ENCODE measurements at places on chromosomes 13 and 19. TPM values are rescaled to one million over a fixed set of nuclear protein-coding genes. Genes with fewer than 3 reads are reported as not detected.

Gene CYP4F8
- total RNA-seq: not detected

Gene DNAJC15
- 18.0 TPM for total RNA-seq

Gene MCEMP1
- not detected for total RNA-seq

Gene ZNF177
- total RNA-seq: 0.46 TPM

Gene LMTK3
- total RNA-seq: 3.1 TPM

Gene TEKTIP1
- total RNA-seq: 2.0 TPM

Gene EDDM13
- total RNA-seq: 2.2 TPM

Gene EPS8L1
- 4.9 TPM for total RNA-seq

Gene SYNGR4
- not detected for total RNA-seq

Gene DLEU7
- total RNA-seq: not detected

Gene ZNF493
- 11.1 TPM for total RNA-seq

Gene TNFRSF19
- total RNA-seq: 0.07 TPM

Gene KLK15
- not detected for total RNA-seq

DNA sequence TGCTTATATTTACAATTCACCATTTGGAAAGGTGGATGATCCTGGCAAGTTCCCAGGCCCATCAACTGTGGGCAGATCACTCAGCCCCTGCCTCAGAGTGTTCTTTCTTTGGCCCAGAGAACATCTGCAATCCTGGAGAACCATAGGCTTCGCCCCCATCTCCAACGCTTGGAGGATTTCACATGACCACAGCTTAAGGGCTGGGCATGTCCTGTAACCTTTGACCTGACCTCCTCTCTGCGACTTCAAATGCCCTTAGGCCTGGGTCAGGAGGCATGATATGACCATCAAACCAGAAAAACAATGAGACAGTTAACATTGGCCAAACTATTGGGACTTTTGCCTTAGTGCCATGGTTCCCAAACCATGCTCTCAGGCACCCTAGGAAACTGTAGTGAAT, 7.2 kb upstream of the MBNL2 start:
- H3K36me3 ChIP-seq: no peaks in the 10 kb centered on the region
- H3K4me3 ChIP-seq: no peak overlapping the region
- DNase-seq: no peak
- peaks cover 51% of the 10 kb centered on the region for H3K4me1 ChIP-seq
- peaks cover 2% of the 10 kb centered on the region for H3K27me3 ChIP-seq

GRCh38 chr13:30241532-30241931, 65.8 kb downstream of the KATNAL1 start:
- no peak overlapping the region for H3K4me3 ChIP-seq
- H3K4me1 ChIP-seq: peaks cover 7% of the 10 kb centered on the region
- H3K36me3 ChIP-seq: peaks cover 35% of the 10 kb centered on the region
- no peak overlapping the region for H3K27ac ChIP-seq
- no peak for DNase-seq

GRCh38 chr13:80618781-80619180, 277.9 kb upstream of the SPRY2 start:
- H3K4me1 ChIP-seq: no peaks in the 10 kb centered on the region
- H3K4me3 ChIP-seq: no peak overlapping the region
- H3K27me3 ChIP-seq: no peaks in the 10 kb centered on the region
- no peaks in the 10 kb centered on the region for H3K36me3 ChIP-seq

- no peak for DNase-seq
- peaks cover 31% of the 10 kb centered on the region for H3K36me3 ChIP-seq
- H3K4me1 ChIP-seq: peaks cover 14% of the 10 kb centered on the region
- H3K4me3 ChIP-seq: peak overlapping the region; percentile 100
- H3K27me3 ChIP-seq: no peaks in the 10 kb centered on the region
These were observed 622 bp upstream of the RBM42 start for GRCh38 chr19:35628264-35628564.

GRCh38 chr13:107562203-107562602, 653.1 kb downstream of the LIG4 start:
- no peak overlapping the region for H3K4me3 ChIP-seq
- no peaks in the 10 kb centered on the region for H3K27me3 ChIP-seq
- no peak overlapping the region for H3K27ac ChIP-seq
- no peaks in the 10 kb centered on the region for H3K36me3 ChIP-seq
- H3K4me1 ChIP-seq: no peaks in the 10 kb centered on the region
- DNase-seq: no peak

DNA sequence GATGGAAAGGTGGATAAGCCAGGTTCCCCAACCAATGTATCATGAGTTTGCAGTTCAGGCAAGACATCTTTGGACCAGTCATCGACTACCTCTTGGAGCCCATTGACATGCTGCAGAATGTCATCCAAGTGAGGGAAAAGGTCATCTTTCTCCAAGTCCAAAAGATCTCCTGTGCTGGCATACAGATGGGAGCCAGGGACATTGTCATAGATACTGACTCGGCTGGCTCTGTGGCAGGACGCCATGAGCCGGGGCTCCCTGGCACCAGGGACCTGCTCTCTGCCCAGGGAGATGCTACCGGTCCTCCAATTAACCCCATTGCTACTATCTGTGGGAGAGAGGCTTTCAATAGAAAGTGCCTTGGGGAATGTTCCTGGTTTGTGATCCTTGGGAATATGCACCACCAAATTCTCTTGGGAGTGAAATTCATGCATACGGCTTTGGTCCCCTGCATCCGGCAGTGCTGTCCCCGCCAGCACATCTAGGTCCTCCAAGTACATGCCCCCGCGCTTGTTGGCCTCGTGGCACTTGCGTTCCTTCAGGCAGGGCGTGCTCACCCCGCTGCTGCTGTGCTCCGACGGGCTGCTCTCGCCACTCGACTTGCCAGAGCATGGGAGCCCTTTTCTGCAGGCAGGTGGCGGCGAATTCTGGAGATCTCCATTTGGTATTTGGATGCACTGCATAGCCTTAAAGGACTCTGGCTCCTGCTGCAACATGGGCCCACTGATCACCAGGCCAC, 113.0 kb downstream of the KL start:
- DNase-seq: no peak
- no peaks in the 10 kb centered on the region for H3K27me3 ChIP-seq
- H3K4me3 ChIP-seq: no peak overlapping the region
- H3K4me1 ChIP-seq: peaks cover 5% of the 10 kb centered on the region
- H3K27ac ChIP-seq: no peak overlapping the region

- H3K36me3 ChIP-seq: no peaks in the 10 kb centered on the region
- H3K4me1 ChIP-seq: no peaks in the 10 kb centered on the region
- no peak for DNase-seq
- H3K4me3 ChIP-seq: no peak overlapping the region
These were observed 801 bp upstream of the KCNN1 start for GRCh38 chr19:17966129-17966483.

GRCh38 chr13:29877456-29878078, 27.1 kb upstream of the UBL3 start:
- no peak overlapping the region for H3K4me3 ChIP-seq
- no peaks in the 10 kb centered on the region for H3K36me3 ChIP-seq
- H3K27me3 ChIP-seq: peaks cover 42% of the 10 kb centered on the region
- H3K4me1 ChIP-seq: peaks cover 2% of the 10 kb centered on the region

GRCh38 chr13:30615481-30615865, 2.2 kb upstream of the USPL1 start:
- no peak overlapping the region for H3K4me3 ChIP-seq
- H3K27ac ChIP-seq: peak overlapping the region; percentile 52
- H3K36me3 ChIP-seq: peaks cover 3% of the 10 kb centered on the region
- no peaks in the 10 kb centered on the region for H3K27me3 ChIP-seq
- DNase-seq: no peak

DNA sequence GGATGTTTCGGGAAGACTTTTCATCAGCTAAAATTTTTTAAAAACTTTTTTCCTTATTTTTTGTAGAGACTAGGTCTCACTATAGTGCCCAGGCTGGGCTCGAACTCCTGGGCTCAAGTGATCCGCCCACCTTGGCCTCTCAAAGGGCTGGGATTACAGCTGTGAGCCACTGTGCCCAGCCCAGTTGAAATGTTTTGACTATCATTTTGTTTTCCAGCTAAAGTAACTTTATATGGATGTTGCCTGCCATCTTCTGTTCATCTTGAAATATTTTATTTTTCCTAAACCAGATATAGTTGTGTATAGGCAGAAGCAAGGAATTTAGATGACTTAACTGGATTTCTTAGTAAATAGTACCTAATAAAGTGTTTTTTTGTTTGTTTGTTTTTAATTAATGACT, 7.0 kb downstream of the CAB39L start:
- H3K27ac ChIP-seq: no peak overlapping the region
- peaks cover 8% of the 10 kb centered on the region for H3K4me1 ChIP-seq
- H3K36me3 ChIP-seq: peaks cover under 1% of the 10 kb centered on the region
- H3K4me3 ChIP-seq: no peak overlapping the region

GRCh38 chr19:5498830-5499550, 43.8 kb downstream of the ZNRF4 start:
- no peak overlapping the region for H3K4me3 ChIP-seq
- DNase-seq: no peak
- H3K27me3 ChIP-seq: peaks cover 1% of the 10 kb centered on the region
- H3K36me3 ChIP-seq: no peaks in the 10 kb centered on the region
- no peak overlapping the region for H3K27ac ChIP-seq

GRCh38 chr19:36140304-36141038, 605 bp downstream of the CAPNS1 start:
- H3K36me3 ChIP-seq: peaks cover 38% of the 10 kb centered on the region
- H3K4me3 ChIP-seq: peak overlapping the region; percentile 94
- H3K4me1 ChIP-seq: peaks cover 16% of the 10 kb centered on the region
- DNase-seq: peak; percentile 37

- no peaks in the 10 kb centered on the region for H3K36me3 ChIP-seq
- DNase-seq: no peak
- no peak within 1 kb of the TSS for H3K27ac ChIP-seq
These were observed at the start of gene CCDC8 for GRCh38 chr19:46413262-46414031. TSS of gene CCDC8 (minus strand) at chr19:46413564. CDS start at chr19:46412810, 754 bp downstream.

GRCh38 chr13:110388108-110388943, 81.2 kb downstream of the COL4A2 start:
- no peaks in the 10 kb centered on the region for H3K4me1 ChIP-seq
- H3K36me3 ChIP-seq: no peaks in the 10 kb centered on the region
- no peak overlapping the region for H3K4me3 ChIP-seq
- H3K27ac ChIP-seq: no peak overlapping the region
- DNase-seq: no peak

- DNase-seq: no peak
- no peak overlapping the region for H3K27ac ChIP-seq
- H3K4me3 ChIP-seq: no peak overlapping the region
- H3K4me1 ChIP-seq: peaks cover 2% of the 10 kb centered on the region
- H3K27me3 ChIP-seq: peaks cover 75% of the 10 kb centered on the region
- no peaks in the 10 kb centered on the region for H3K36me3 ChIP-seq
These were observed 927 bp downstream of the COL4A2 start for GRCh38 chr13:110307767-110308655.

- no peaks in the 10 kb centered on the region for H3K36me3 ChIP-seq
- peak; percentile 35 for DNase-seq
- peaks cover 8% of the 10 kb centered on the region for H3K27me3 ChIP-seq
- H3K27ac ChIP-seq: peak overlapping the region; percentile 56
- H3K4me1 ChIP-seq: peaks cover 17% of the 10 kb centered on the region
These were observed 91.8 kb downstream of the UBL3 start for GRCh38 chr13:29758531-29759114.

DNA sequence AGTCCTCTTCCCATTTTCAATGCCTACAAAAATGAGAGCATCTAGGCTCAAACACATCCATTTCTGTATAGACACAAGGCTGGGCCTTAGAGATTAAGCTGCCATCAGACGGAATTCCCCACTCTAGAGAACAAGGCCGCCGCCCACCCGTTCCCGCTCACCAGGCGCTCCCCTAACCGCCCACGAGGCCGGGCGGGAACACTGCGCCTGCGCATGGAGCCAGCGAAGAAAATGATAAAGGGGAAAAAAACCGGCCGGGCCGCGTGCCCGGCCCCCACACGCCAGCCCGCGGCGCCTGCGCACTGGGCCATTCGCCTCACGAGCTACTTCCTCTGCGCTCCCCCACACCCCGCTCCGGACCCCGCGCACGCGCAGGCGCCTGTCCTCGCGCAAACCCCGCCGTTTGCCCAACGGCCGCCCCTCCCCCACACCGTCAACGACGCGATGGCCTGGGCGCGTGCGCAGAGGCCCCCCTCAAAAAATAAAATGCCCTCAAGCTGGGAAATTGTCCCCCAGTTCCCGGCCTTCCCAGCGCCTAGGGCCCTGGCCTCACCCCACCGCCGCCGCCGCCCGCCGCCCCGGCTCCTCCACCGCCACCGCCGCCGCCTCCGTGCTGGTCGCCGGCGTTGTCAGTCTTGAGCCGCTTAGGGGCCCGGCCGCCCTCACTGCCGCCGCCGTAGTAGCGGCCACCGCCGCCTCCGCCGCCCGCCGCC, 483 bp downstream of the HNRNPL start:
- DNase-seq: peak; percentile 95
- peak overlapping the region; percentile 99 for H3K27ac ChIP-seq
- H3K27me3 ChIP-seq: no peaks in the 10 kb centered on the region
- H3K4me3 ChIP-seq: peak overlapping the region; percentile 90

GRCh38 chr13:72689181-72689696, 38.2 kb downstream of the MZT1 start:
- DNase-seq: no peak
- H3K4me3 ChIP-seq: no peak overlapping the region
- H3K27ac ChIP-seq: no peak overlapping the region

DNA sequence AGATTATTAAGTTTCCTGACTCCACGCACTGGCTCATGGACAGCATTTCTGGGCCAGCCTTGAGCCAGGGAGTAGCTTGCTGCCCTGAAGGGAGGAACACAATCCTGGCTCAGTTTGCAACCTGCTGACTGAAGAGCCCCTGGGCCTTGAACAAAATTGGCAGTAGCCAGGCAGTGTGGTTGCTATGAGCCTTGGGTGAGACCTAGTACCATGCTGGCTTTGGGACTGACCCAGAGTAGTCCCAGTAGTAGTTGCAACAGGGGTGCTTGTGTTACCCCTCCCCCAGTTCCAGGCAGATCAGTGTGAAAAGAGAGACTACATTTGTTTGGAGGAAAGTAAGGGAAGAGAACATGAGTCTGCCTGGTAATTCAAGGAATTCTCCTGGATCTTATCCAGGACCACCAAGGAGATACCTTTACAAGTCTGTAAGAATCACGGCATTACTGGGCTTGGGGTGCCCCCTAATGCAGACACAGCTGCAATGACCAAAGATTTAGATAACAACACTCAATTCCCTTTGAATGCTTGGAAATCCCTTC, 22.0 kb downstream of the ITGBL1 start:
- no peak for DNase-seq
- H3K36me3 ChIP-seq: no peaks in the 10 kb centered on the region
- no peaks in the 10 kb centered on the region for H3K4me1 ChIP-seq
- H3K27ac ChIP-seq: no peak overlapping the region
- no peak overlapping the region for H3K4me3 ChIP-seq
- no peaks in the 10 kb centered on the region for H3K27me3 ChIP-seq

DNA sequence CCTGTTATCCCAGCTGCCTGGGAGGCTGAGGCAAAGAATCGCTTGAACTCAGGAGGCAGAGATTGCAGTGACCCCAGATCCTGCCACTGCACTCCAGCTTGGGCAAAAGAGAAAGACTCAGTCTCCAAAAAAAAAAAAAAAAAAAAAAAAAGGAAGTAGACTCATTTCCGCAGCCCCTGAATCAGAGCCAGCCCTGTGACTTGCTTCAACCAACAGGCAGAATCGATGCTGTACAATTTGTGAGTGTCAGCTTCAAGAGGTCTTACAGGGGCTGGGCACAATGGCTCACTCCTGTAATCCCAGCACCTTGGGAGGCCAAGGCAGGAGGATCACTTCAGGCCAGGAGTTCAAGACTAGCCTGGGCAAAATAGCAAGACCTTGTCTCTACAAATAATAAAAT, 12.8 kb downstream of the ANKRD27 start:
- H3K27me3 ChIP-seq: no peaks in the 10 kb centered on the region
- DNase-seq: no peak
- no peak overlapping the region for H3K4me3 ChIP-seq
- H3K27ac ChIP-seq: no peak overlapping the region
- peaks cover 1% of the 10 kb centered on the region for H3K4me1 ChIP-seq

All from activated T-helper 2 cell treated with anti-CD3 and anti-CD28 coated beads, Interferon-gamma antibody, Interleukin-2, Interleukin-4, amounts not matched to agents 10 μg/mL and 5 μg/mL and 100 μg/mL, durations not matched to agents 14 hours and 24 hours and 36 hours (primary cell).